ENCODE measurements at places on chromosomes 6 and 20. TPM values are rescaled to one million over a fixed set of nuclear protein-coding genes. Genes with fewer than 3 reads are reported as not detected.

Gene IL17F
- not detected for total RNA-seq

Gene TOMM34
- total RNA-seq, result 27.3 TPM

Gene FILIP1
- 19.3 TPM for total RNA-seq

Gene PNPLA1
- total RNA-seq, result not detected

Gene TUBB1
- total RNA-seq, result not detected

Gene PFDN4
- total RNA-seq, result 88.1 TPM

Gene UCKL1
- 25.3 TPM for total RNA-seq
